ENCODE measurements at places on chromosomes 1 and 21.

DNA sequence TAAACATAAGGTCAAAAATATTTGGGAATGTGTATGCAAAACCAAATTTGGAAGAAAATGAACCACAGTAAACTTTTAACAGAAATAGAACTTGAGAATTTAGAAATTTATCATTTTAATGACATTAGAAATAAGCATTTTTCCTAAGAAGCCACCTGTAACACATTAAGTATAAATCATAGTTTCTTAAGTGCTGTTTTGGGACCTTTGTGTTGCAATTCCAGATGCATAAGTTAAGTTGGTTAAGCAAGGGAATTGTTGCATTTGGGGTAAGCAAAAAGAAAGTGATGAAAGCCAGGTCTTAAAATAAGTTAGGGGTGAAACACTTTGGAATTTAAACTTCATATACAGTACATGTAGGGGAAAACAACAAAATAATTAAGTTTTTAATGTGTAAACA, 49.8 kb downstream of the CDKN2C start:
- DNase-seq: no peak

DNA sequence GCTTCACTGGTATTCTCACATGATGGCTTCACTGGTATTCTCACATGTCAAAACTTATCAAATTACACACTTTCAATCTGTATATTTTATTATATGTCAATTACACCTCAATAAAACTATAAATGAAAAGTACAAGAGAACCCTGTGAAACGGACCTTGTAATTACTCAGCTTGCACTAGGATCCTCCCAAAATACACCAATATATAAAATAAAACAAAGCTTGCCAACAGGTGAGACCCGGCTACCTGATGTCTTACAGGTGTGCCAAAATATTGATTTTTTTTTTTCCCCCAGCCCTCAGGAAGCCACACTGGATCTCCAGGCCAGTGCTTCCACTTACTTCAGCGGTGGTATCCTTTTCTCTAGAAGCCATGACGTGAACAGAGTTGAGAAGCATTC, 22.9 kb downstream of the PIK3C2B start:
- DNase-seq: no peak

DNA sequence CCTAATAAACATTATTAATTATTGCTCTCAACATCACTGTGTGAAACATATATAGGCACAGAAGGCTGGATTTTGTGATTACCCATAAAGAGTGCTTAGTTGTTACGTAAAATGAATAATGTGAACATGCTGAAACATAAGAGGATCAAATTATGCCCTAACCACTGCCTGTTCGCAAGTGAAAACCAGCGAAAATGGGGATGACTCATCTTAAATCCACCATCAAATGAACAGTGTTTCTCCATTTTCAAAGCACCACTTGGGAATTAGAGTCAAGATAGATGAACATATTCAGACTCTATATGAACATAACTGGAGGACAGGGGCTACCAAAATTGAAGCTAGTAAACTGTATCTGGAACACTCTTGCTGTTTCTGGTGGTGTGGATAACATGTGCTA, 386.2 kb downstream of the HHIPL2 start:
- DNase-seq: no peak

DNA sequence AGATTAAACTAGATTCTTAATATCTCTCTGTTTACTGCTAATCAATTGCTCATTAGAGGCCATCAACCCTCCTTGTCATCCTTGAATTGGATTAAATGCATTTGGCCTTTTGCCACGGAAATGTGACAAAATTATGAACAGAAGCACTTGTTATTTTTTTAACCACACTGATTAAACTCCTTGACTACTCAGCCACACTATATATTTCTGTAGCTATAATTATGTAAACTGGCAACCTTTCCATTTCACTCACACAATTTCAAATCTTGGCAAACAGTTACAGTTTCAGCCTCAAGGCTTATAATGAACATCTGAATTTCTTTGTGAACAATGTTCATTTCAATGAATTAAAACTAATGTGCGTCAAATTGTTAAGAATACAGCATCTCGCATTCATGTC, 10.1 kb downstream of the ADAMTS5 start:
- no peak for DNase-seq

DNA sequence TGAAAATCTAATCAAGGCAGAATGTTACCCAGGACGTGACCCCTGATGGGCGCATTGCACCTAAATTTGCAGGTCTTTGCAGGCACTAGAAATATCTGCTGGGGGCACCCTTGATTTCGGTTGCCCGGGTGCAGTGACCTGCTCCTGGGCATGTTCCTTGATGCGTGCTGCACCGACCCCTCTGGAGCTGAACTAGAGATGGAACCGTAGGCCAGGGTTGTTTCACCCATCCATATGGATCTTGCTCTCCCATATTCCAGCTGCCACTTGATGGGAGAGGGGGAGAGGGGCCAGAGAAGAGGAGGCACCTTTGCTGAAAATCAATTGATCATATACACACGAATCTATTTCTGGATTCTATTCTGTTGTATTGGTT, 8.4 kb upstream of the COL18A1 start:
- no peak for DNase-seq

GRCh38 chr1:72229893-72230292, 52.4 kb downstream of the NEGR1 start:
- DNase-seq: no peak

GRCh38 chr1:67564193-67564592, 120.8 kb upstream of the GADD45A start:
- DNase-seq: no peak

DNA sequence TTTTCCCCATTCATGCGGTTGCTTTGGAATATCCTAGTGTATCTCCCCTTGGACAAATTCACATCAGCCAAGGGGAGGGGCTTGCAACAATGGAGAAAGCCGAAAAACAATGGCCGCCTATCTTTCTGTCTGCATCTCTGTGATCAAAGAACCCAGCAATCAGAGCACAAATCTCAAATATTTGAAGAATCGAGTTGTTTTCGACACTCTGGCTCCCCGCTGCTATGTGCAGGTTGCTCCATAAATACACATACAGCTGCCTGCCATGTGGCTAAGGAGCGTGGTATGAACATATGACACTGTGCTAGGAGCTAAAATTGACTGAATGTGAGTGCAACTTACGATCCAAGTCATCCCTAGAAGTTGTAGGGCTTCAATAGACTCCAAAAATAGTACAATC, 8.5 kb downstream of the CFHR4 start:
- DNase-seq: no peak

DNA sequence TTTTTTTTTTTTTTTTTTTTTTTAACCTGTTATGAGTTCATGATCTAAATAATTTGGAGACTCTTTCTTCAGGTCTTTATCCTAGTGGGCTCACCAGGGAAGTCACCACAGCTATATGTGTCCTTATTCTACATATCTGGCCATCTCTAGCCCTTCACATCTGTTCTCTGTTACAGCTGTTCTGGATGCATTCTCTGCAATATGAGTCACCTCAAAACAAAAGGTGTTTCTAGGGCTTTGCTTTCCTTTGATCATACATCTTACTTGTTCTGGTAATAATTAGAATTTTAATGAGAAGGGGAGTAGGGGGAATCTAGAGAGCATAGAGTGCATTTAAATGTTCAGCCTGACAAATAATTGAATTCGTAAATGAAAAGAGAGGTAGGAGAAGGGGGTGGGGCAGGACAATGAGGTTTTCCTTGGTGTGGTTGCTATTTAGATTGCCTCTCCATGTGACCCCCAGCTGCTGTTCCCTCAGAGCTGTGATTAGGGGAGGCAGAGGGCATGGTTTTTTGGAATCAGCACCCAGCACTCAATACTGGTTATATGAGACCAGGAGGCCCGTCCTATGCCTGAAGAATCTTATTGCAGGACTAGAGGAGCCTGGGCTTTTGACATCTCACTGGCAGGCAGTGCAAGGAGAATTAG, 8.0 kb downstream of the SYT6 start:
- DNase-seq: no peak

- DNase-seq: no peak
These were observed 24.4 kb downstream of the HS2ST1 start for GRCh38 chr1:86938855-86939254.

DNA sequence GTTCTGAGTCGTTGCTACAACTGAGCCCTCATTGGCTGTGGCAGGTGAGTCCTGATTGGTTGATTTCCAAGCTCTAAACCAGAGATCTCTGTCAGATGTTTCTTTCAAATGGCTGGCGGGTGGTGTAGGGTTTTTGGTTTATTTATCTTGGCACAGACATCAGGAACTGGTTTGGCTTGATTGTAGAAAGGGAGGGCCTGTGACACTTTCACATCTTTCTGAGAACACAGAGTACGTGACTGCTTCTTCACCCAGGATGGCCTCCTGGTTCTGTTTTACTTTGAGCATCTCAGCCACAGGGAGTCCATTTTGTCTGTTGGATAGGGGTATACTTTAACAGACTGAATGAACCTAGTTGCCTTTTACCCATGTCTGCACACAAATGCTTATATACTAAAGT, 89.4 kb upstream of the GPR52 start:
- no peak for DNase-seq

GRCh38 chr1:2602311-2602835, 15.8 kb downstream of the PRXL2B start:
- no peak for DNase-seq

DNA sequence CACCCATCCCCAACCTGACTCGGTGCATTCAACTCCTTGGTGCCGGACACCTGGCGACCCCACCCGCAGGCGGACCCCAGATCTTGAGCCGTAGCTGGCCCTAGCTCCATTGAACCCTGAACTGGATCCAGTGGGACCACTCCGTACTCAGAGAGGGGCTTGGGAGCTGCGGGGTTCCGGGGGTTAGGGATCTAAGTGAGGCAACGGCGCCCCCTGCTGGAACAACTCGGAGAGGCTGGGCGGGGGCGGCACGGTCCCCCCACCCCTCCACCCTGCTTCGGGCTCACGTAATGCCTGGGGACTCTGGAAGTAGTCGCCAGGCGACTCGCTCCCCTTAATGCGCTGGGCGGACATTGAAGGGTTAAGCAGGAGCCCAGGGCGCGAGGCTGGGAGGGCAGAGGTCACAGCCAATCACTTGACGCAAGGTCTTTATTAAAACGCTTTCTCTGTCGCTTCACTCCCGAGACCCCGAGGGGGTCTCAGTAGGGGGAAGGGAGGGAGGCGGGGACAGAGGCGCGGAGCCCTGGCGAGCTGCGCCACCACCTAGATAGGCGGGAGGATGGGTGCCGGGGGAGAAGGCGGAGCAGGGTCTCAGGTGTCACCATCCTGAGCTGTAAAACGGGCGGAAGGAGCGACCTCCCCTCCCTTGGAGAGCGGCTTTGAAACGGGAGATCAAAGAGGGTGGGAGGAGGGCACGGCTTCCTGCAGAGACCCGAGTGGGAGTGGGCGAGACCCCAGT, 704 bp upstream of the CRABP2 start:
- DNase-seq: no peak

DNA sequence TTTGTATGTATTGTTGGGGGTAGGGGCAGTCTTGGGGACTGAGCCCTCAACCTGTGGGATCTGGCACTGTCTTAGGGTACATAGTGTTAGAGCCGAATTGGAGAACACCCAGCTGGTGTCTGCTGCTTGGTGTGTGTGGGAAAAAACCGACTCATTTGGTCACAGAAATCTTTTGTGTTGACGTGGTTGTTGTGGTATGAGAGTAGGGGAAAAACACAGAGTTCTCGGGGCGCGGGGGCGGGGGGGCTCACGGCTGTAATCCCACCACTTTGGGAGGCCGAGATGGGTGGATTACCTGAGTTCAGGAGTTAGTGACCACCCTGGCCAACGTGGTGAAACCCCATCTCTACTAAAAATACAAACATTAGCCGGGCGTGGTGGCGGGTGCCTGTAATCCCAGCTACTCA, 15.3 kb upstream of the SRSF10 start:
- DNase-seq: no peak

DNA sequence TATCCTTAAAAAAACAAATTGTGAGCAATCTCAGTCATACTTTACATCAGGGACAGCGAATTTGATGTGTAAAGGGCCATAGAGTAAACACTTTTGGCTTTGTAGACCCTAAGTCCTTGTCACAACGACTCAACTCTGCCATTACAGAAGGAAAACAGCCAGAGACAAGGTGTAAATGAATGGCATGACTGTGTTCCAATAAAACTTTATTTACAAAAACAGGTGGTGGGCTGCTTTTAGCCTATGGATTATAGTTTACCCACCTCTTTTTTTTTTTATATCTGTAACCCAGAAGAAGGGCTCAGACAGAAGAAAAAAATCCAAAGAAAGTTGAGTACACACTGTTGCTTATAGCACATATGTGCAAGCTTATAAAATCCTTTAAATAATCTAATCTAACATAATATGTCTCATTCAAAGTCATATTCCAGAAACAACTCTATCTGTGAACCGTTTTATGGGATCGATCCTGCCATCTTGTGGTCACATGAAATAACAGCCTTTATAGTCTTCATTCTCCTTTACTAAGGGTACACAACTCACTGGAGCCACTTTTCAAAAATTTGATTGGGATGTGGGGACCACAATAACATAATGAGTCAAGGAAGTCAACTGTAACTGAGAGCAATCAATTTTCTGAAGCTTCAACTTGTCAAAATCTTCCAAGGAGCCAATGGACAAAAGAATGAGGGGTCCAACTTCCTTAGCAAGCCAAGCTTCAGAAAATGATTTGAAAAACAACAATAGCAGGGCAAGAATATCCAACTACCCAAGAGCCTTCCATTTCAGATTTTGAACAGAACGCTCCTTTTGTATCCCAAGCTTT, 142.2 kb upstream of the KRTAP19-8 start:
- DNase-seq: no peak

- DNase-seq: no peak
These were observed 89.3 kb downstream of the EDEM3 start for GRCh38 chr1:184665360-184665759.

DNA sequence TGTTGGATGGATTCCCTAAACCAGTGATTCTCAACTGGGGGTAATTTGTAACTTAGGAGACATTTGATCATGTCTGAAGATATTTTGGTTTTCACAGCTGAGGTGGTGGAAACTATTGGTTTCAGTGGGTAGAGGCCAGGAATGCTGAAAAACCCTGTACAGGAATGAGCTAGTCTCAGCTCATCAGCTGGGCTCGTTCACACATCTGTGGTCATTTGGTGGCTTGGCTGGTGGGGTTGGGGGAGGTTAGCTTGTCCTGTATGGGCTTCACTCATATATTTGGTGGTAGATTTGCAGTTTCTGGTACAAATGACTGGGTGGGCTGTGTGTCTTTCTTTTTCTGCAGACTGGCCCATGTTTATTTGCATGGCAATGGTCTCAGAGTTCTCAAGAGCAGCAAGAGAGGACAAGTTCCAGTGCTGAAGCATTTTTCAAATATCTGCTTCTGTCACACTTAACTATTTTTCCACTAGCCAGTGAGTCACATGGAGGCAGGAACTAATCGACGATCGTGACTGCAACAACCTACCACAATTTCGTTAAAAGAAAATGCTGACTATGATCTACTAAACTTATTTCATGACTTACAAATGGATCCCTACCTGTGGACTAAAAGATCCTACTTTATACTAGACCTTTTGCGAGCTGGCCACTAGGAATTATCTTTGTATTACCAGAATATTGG, 321.7 kb upstream of the PLXNA2 start:
- DNase-seq: no peak

Measured in esophagus squamous epithelium (tissue), 5 donors.